ENCODE measurements at places on chromosomes 12 and 14.

- DNase-seq: no peak
These were observed 24.9 kb downstream of the TTLL5 start for GRCh38 chr14:75685910-75686309.

- no peak for DNase-seq
These were observed 44.0 kb downstream of the FOXN4 start for GRCh38 chr12:109264943-109265650.

DNA sequence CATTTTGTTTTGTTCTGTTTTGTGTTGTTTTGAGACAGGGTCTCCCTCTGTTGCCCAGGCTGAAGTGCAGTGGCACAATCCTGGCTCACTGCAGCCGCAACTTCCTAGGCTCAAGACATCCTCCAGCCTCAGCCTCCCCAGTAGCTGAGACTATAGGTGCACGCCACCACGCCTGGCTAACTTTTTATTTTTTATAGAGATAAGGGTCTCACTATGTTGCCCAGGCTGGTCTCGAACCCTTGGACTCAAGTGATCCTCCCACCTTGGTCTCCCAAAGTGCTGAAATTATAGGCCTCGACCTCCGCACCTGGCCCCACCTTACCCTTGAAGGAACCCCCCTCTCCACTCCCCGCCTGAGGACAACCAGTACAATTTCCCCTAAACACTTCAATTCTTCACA is 7.5 kb upstream of the IFT81 start:
- DNase-seq: no peak

GRCh38 chr12:82605115-82605514 is 81.6 kb upstream of the TMTC2 start:
- no peak for DNase-seq

- no peak for DNase-seq
These were observed 309.4 kb upstream of the DIO3 start for GRCh38 chr14:101251812-101252442.

DNA sequence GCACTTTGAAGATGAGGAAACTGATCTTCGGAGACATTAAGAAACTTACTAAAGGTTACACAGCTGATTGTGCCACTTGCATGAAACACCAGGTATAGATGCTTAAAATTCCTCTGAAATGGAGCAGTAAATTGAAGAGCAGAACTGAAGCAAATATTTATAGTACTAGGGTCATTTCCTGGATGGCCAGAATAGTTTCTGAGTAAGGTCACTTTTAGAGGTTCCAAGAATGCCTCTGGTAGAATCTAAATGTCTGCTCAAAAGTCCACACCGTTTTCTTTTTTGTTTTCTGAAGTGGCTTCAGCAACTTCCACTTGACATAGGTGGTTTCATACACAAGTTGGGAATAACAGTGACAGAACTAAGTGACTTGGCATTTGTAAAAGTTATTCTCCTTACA is 19.4 kb downstream of the TPH2 start:
- no peak for DNase-seq

Measured in GDM1 (cell line).